Amygdala (tissue), 56 donors: ENCODE measurements at places on chromosomes 16 and 17.
A peak's percentile ranks its signal among the peaks of the same experiment; 100 is the strongest.

- DNase-seq, result no peak
Observed at GRCh38 chr17:30961209-30962188, 9.3 kb upstream of the RNF135 start.

DNA sequence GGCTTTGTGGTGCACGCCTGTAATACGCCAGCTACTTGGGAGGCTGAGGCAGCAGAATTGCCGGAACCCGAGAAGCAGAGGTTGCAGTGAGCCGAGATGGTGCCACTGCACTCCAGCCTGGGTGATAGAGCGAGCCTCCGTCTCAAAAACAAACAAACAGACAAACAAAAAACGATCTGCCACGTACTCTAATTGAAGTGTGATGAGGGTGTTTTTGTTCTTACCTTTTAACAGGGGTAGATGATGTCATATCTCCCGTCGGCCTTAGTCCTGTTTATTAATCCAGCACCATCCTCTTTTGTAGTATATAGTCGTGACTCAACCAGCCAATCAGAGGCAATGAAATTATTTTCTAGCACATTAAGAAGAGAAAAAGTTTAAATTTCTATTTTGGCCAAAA, 58.5 kb downstream of the IQCK start:
- DNase-seq, result no peak

- no peak for DNase-seq
Observed at GRCh38 chr17:15106540-15106939, 158.6 kb downstream of the PMP22 start.

DNA sequence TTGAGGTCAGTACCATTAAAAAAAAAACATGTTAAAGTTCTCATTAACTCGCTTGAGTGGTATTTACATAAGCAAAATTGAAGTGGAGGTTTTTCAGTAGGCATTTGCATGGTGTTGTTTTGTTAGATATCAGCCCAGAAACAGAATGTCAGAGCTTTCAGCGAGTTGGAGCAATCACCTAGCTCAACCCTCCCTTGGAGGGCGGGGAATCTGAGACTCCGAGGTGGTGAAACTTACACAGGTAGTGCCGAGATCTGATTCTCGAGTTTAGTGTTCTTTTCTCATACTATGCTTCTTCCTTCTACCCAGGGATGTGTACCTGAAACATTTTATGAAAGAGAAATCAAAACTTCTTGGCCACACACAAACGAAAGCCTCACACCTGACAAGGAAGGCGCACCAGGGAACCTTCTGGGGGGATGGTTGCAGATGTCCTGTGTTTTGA, 6.6 kb downstream of the SEC14L1 start:
- DNase-seq, result no peak

DNA sequence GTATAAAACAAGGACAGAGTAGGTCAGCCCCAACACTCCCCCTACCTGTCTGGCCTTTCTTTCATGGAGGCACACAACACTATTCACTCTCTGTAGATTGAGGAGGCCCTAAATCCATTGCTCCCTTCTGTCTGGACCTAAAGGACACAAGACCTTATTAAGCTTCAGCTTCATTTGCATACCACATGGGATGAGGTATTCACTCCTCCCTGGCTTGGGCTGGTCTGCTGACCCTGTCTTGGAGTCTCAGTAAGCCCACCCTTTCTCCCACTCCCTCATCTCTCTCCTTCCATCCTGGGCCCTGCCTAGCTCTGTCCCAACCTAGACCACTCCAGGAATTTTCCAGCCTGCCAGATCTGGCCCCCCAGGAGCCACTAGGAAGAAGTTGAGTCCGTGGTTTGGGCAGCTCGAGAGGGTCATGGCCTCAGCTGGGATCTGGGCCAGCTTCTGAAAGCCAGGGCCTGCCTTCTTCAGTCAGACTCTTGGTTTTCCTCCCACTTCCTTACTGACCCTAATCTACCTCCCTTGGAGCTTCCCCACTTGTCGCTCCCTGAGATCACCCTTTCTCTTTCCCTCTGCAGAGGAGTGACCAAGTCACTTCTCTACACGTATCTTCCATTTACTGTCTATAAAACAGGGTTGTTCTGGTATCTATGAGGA, 6.5 kb upstream of the LLGL1 start:
- no peak for DNase-seq

DNA sequence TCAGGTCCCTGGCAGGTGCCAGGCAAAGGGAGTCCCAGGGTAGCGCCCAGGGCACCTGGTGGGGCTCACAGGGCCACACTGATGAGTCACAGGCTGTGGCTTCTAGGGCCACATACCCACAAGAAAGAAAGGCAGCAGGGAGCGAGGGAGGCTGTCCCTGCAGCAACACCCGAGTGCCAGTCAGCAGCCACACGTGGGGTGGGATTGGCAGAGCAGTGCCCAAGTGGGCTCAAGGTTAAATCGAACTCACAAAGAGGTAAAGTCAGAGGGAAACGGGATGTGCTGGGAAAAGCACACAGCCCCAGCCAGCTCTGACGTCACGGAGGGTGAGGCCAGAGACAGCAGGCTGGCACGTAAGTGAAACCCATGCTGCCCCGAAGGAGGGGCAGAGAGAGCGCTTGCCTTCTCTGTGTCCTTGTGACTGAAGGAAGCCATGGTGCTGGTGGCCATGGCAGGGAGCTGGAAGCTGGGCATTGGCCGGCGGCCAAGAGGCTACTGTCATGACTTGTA, 33.8 kb downstream of the FA2H start:
- peak; percentile 55 for DNase-seq

GRCh38 chr17:51078009-51078592, 42.6 kb downstream of the SPAG9 start:
- DNase-seq, result no peak

DNA sequence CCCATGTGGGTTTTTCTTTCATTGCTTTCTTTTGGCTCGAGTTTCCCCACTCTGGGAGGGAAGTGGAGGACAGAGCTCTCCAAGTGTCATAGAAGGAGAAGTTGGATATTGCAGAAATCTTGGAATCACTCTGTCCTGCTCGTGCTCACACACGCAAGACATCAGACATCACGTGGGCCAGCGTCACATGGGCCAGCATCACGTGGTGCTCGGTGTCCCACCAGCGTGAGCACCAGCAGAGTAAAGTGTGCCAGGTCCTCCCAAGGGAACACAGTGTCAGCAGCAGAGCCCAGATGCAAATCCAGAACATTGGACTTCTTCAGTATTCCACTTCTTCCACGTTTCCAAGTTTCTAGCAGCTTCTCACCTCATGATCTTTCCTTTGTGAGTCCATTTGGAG, 327.0 kb downstream of the FOXL1 start:
- DNase-seq, result no peak

DNA sequence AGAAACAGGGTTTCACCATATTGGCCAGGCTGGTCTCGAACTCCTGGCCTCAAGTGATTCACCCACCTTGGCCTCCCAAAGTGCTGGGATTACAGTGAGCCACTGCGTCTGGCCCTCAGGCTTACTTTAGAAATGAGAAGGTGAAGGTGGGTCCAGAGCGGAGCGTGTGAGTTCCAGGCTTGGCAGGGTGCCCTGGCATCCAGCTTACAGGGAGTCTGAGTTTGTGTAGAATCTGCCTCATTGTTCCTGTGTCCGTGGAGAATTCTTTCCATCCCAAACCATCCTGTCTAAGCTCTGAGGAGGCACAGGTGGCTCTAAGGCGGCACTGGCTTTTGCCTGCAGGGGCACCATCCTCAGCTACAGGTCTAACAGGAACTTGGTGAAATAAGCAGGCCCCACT, 50.6 kb downstream of the RAB11FIP3 start:
- DNase-seq, result no peak

DNA sequence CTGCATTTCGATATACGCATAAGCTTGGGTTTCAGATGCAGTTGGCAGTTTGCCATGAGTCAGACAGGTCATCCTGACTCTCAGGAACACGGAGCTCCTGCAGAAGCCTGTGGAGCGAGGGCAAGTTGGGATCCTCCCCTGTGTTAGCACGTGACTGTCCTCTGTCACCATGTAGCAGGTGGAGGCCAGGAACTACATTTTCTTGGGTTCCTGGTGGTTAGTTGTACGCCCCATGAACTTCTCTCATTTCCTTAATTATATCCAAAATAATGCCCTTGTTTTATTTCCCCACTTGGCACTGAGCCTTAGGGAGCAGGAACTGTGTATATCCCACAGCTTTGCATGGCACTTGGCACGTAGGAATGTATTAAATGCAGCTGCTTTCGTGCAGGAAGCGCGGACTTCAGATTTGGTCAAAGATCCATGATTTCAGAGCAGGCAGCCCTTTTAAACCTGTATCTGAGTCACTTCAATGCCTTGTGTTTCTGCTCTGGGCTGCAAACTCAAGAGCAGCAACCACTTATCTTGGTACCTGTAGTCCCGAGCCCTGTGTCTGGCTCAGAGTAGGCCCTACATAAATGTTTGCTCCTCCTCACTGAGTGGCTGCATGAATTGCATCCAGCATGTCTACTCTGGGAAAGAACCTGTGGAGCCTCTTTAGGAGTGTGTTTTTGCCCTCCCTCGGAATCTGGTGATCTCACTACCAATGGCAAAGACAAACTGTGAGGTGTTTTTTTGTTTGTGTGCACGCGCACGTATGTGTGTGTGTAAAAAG, 428.4 kb downstream of the MAF start:
- no peak for DNase-seq

- no peak for DNase-seq
Observed at GRCh38 chr16:23339787-23340186, 37.7 kb downstream of the SCNN1B start.

GRCh38 chr16:84084570-84085270, 32.0 kb downstream of the MBTPS1 start:
- DNase-seq, result no peak

GRCh38 chr17:32879134-32879533, 2.2 kb upstream of the MYO1D start:
- DNase-seq, result no peak
